Lower lobe of right lung (tissue), 2 donors: ENCODE measurements at places on chromosomes 11 and 22. TPM values are rescaled to one million over a fixed set of nuclear protein-coding genes. Genes with fewer than 3 reads are reported as not detected.
A peak's percentile ranks its signal among the peaks of the same experiment; 100 is the strongest.

Gene C11orf68
- 36.5 TPM for total RNA-seq

Gene CNGA4
- 3.8 TPM for total RNA-seq

Gene OR51E2
- total RNA-seq, result not detected

DNA sequence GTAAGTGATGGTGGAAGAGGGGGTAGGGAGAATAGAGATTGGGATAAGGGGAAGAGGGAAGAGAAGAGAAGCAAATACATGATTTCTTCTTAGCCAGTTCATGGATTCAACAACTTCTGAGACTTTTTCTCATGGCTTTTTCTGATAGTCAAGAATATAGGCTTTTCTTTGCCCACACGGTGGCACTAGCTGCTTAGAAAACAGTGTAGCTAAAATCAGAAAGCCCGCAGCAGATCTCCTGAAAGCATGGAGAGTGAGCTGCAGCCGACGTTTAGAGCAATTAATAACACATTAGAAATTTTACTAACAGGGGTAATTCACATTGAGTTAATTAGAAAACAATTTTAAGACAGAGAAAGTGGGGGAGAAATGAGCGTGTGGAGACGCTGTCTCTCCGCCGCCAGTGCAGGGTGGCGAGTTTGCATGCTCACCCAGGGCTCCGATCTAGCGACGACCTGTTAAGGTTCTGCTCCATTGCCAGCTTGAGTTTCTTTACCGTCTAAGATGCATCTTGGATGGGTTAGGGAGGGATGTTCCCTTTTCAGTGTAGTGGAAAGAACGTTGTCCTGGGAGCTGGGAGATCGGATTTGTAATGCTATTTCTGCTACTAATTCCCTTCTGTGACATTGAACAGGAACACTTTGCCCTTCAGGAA is 3.3 kb upstream of the RAG1 start:
- H3K4me1 ChIP-seq, result no peaks in the 10 kb centered on the region
- no peaks in the 10 kb centered on the region for H3K36me3 ChIP-seq
- no peak overlapping the region for H3K27ac ChIP-seq
- H3K4me3 ChIP-seq, result peak overlapping the region; percentile 41
- DNase-seq, result no peak
- no peaks in the 10 kb centered on the region for H3K27me3 ChIP-seq

DNA sequence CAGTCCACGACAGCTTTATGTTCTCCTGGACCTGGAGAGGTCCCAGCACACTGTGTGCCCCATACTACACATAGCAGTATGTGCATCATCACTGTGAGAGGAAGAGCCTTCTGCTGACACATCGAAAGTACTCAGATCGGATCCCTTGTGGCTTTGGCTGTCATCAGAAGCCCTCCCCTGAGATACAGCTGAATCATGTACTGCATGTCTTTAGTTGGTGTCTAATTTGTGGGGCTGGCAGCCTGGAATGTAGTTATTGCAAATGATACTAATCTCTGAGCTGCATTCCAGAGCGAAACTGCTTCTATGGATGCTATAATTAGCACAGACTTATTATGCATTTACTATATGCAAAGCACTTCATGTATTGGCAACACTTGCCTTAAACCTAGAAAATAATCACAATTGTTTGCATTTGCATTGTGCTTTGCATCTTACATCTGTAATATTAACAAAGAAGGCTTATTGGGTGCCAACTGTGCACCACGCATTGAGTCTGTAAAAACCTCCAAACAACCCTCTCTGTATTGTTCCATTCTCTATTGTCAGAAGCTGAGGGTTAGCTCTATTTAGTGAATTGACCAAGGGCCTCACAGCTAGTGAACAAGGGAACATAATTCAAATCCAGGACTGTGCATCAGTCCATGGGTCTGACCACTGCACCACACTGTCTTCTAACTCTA is 89.2 kb upstream of the CRTAM start:
- no peak overlapping the region for H3K4me3 ChIP-seq
- no peak for DNase-seq
- H3K27me3 ChIP-seq, result no peaks in the 10 kb centered on the region

DNA sequence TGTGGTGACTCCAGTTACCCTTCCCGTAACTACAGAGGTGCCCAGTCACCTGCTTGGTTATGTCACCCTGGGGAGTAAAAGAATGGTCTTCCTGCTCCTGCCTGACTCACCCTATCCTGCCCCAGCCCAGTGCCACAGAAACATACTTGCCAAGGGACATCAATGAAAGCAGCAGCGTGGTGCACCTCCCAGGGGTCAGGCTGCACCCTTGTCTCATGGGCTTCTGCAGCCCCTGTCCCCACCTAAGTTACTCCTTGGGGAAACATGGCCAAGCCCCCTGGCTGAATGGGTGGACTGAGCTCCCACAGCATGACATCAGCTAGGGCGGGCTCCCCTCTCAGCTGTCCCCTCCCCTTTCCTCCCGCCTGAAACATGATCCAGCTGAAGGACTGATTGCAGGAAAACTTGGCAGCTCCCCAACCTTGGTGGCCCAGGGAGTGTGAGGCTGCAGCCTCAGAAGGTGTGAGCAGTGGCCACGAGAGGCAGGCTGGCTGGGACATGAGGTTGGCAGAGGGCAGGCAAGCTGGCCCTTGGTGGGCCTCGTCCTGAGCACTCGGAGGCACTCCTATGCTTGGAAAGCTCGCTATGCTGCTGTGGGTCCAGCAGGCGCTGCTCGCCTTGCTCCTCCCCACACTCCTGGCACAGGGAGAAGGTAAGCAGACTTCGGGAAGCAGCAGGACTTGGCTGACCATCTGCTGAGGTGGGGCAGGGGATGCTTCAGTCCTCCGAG is at the start of gene HTR3A:
HTR3A (plus strand) TSS at position 368 of the 730 bp plus-strand sequence; CDS start at position 586, 218 bp downstream.
- no peak within 1 kb of the TSS for H3K27ac ChIP-seq
- no peak within 1 kb of the TSS for H3K4me3 ChIP-seq
- H3K27me3 ChIP-seq, result peaks cover 8% of the 10 kb centered on the region
- H3K4me1 ChIP-seq, result no peaks in the 10 kb centered on the region
- peak; percentile 77 for DNase-seq
- H3K36me3 ChIP-seq, result no peaks in the 10 kb centered on the region

Gene NXPE4
- total RNA-seq, result not detected

DNA sequence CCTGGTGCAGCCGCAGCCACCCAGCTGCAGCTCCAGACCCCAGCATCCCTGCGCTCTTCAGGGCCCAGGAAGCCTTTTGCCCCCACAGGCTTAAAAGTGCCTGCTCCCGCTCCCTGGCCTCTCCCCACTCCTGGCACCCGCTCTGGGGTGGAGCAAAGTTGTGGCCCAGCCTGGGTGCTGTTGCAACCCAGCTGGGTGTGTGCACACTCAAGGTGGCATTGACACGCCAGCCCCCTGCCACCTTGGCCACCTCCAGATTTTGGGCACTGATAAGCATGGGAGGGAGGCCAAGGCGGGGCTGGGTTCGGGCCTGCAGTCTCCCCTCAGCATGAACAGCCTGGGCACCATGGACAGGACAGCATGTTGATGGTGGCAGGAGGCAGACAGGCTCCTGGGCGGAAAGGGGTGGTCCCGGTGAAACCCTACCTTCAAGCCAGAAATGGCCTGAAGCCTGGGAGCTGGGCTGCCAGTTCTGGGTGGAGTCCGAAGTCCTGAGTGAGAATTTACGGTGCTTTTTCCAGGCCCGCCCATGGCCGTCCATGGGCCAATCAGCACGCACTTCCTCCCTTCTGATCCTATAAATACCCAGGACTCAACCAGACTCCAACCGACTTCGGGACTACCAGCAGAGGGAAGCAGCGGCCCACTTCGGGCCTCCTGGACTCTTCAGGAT is 23.6 kb upstream of the RNASEH2C start:
- no peaks in the 10 kb centered on the region for H3K4me1 ChIP-seq
- H3K27ac ChIP-seq, result no peak overlapping the region
- DNase-seq, result no peak
- no peaks in the 10 kb centered on the region for H3K27me3 ChIP-seq
- H3K36me3 ChIP-seq, result no peaks in the 10 kb centered on the region

- no peak overlapping the region for H3K4me3 ChIP-seq
- H3K27me3 ChIP-seq, result peaks cover 3% of the 10 kb centered on the region
- H3K4me1 ChIP-seq, result no peaks in the 10 kb centered on the region
- H3K36me3 ChIP-seq, result no peaks in the 10 kb centered on the region
- H3K27ac ChIP-seq, result no peak overlapping the region
- no peak for DNase-seq
These were observed 20.0 kb downstream of the MTFP1 start for GRCh38 chr22:30445438-30446145.

DNA sequence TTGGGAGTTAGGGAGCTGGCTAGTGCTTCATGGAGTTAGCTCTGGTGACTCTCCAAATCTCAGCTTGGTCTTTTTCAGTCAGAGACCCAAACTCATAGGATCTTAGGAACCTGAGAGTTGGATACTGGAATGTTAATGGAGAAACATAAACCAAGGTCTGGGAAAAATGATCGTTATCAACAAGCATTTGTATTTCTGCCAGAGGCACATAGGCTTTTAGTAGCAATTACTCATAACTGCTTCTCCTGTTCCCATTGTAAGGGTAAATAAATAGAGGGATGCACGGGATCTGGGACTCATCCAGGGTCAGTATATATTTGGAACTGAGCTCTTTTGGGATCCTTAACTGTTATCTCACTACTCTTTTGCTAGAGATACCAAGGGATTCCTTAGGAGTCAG is 4.8 kb downstream of the BARX2 start:
- peaks cover 26% of the 10 kb centered on the region for H3K27me3 ChIP-seq
- no peaks in the 10 kb centered on the region for H3K36me3 ChIP-seq
- no peak overlapping the region for H3K4me3 ChIP-seq
- no peak for DNase-seq
- H3K4me1 ChIP-seq, result peaks cover 2% of the 10 kb centered on the region

DNA sequence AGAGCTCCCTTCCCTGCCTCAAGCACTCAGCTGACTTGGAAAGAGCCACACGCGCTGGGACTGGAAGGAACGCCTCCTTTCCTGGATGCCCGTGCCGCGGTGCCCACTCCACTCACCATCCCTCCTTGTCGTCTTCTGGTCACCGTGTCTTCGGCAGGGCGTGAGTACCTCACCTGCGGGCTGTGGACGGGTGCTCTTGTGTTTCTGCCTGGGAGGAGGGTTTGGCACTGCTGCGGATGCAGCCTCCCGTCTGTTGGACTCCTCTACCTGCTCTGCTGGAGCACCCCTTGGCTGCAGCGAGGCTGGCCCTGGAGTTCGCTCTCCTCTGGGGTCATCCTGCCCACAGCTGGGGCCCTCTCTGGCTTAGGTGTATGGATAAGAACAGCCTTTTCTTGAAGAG is 612.7 kb downstream of the BRD1 start:
- H3K4me3 ChIP-seq, result no peak overlapping the region
- no peaks in the 10 kb centered on the region for H3K36me3 ChIP-seq
- no peak overlapping the region for H3K27ac ChIP-seq
- no peaks in the 10 kb centered on the region for H3K27me3 ChIP-seq
- no peaks in the 10 kb centered on the region for H3K4me1 ChIP-seq
- peak; percentile 31 for DNase-seq

DNA sequence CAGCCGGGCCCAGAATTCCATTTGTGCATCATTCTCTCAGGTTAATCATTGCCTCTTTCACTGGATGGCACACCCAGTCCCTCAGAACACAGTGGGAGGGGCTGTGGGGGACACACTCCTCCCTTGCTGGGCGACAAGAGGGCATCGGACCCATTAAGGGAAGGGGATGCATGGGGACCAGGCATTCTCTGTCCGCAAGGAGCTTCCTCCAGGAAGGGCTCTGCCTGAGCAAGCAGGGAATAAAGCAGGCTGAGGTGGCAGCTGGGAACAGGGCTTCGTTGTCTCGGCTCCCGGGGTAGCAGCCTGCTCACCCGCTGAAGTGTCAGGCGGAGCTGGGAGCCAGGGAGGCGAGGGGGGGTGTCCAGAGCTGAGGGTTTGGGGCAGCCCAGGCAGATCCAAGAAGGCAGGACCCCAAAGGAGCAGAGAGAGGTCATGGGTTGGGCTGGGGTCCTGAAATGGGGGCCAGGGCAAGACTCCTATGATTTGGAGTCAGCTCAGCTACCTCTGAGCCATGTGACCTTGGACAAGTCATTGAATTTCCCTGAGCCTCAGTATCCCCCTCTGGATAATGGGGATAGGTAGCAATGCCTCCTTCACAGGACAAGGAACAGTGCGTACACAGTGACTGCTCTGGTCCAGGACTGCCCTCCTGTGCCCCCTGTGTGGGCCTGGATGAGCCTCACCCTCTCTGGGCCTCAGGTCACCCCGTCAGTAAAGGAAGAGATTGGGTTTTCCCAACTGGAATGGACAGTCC is 1.4 kb downstream of the GAL3ST1 start:
- H3K4me3 ChIP-seq, result no peak overlapping the region
- peaks cover 5% of the 10 kb centered on the region for H3K4me1 ChIP-seq
- no peak for DNase-seq
- no peaks in the 10 kb centered on the region for H3K27me3 ChIP-seq
- peaks cover 29% of the 10 kb centered on the region for H3K36me3 ChIP-seq
